ENCODE measurements at places on chromosomes 16 and 17.

DNA sequence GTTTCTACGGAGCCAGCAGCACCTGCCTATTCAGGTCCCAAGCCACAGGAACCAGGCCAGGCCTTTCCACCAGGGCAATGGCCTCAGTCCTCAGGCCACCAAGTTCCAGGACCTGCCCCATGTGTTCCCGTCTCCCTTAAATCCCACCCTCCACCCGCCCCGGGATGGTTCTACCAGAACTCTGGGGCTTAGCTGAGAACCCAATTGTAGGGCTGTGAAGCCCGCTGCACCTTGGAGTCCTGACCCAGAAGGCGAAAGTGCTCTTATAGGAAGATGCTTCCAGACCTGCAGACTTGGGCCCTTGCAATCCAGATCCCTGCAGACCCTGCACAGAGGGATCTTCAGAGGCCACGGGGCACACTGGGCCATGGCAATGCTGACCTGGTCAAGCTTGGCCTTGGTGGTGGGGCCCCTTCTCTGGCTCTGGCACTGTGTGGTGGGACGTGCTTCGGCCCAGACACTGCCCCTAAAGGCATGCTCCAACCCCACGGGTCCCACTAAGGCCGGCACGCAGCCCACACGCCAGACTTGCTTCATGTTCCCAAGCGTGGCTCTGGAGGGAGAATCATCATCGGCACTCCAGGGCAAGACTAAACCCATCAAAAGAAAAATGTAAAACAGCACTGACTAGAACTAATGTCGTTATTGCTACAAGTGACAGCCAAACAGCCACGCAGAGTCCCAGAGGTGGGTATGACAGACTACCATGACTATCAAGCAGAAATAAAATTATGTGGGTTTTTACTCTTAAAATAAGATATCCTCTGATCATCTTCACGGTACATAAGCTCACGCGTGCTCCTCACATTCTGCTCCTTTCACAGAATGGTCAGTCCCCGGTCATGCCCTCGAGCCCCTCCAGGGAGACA is 41.3 kb upstream of the ATP2A3 start:
- no peak for DNase-seq

DNA sequence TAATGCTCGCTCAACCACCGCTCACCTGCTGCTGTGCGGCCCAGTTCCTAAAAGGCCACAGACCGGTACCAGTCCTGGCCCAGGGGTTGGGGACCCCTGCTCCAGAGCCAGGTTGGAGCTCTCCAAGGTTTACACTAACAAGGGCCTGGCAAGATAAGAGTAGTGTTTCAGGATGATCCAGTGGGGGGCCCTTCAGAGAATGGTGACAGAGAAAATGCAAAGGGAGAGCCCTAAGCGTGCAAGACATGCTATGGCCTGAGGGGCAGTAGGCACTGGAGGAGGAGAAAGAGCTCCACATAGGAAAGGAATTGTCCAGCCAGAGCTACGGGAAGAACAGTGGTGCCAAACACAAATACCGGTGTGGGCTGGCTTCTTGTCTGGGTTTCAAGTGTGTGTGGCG is 233.4 kb downstream of the STX8 start:
- DNase-seq: no peak

- DNase-seq: no peak
Observed at GRCh38 chr17:5877366-5877765, 192.8 kb upstream of the WSCD1 start.

DNA sequence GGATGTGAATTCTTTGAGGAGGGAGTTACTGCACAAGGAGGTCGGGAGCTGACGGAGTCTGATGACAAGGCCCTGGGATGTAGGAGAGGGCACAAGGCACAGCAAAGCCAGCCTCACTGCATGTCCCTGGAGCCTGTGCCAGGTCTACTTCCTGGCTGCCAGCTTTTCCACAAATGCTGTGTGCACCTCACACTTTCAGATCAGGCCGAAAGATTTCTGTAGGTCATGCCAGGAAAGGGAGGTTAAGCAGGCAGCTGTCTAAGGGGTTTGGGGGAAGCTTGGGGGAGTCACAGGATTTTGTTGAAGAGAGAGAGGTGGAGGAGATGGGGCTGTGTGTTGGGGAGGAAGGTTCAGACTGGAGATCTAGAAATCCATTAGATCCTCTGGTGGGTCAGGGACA is 792.5 kb downstream of the KCNJ18 start:
- no peak for DNase-seq

DNA sequence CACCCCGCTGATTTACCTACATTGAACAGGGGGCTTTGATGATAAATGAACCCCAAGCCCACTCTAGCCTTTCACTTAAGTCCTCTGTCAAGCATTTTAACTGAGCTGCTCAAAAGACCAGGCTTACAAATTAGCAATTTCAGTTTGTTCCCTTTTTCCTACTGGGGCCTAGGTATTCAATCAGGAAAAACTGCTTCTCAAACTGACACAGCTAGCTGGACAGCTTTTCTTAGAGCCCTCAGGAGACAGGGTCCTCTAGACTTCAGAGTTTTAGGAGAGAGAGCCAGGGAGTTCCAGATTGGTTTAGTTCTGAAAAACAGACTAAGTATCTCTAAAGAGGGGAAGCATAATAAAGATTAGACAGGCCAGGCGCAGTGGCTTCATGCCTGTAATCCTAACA is 6.2 kb upstream of the HEXIM2 start:
- DNase-seq: no peak

DNA sequence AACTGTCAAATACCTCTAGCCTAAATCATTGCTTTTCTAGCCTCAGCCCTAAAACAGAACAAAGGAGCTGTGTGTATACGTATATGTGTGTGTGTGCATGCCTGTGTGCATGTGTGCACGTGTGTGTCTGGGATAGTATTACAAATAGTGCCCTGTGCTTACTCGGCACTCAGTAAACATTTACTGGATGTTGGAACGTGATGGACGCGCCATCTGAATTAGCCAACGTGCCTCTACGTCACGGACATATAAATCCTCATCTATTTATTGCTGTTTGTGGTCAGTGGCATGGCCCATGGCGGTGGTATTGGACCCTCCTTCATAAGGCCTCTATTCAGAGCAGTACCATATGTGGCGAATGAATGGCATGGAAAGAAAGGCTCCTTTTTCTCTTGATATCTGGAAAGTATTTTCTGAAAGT is 37.5 kb downstream of the WWP2 start:
- peak; percentile 49 for DNase-seq

- no peak for DNase-seq
Observed at GRCh38 chr16:87044829-87045228, 272.4 kb downstream of the C16orf95 start.

- peak; percentile 72 for DNase-seq
Observed at GRCh38 chr17:21452377-21453143, 76.4 kb downstream of the KCNJ12 start.

- DNase-seq: no peak
Observed at GRCh38 chr16:2987833-2988232, 7.6 kb upstream of the PKMYT1 start.

- peak; percentile 21 for DNase-seq
Observed at GRCh38 chr17:14805348-14805747, 459.8 kb downstream of the PMP22 start.

- DNase-seq: no peak
Observed at GRCh38 chr17:18181358-18181757, 2.3 kb upstream of the ALKBH5 start.

DNA sequence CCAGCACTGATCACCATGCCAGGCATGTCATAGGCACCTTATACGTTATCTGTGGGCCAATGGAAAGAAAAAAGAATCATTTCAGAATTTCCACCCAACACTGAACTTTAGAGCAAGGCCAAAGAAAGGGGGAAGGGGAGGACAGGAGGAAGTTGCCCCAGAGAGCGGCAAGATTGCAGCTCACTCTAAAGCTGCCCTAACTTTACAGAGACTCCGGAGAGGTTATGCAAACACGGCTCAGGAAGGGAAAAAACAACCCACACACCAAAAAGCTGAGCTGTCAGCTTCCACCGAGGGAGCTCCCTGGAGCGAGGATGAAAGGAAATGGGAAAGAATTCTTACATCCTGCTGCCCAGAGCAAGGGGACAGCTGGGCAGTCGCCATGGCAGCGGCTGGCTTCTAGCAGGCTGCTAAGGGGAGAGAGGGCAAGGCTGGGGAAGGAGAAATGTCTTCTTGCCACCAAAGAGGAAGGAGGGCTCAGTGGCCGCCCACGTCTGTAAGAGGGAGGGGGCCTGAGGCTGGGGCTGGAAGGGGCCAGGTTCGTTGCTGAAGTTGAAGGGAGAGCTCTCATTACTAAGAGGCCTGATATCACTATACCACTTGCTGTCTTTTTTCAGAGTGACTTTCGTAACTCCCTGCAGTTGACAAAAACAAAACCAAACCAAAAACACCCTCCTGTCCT is 18.2 kb downstream of the COTL1 start:
- DNase-seq: peak; percentile 71

GRCh38 chr17:7587420-7588151 is 2.3 kb downstream of the SOX15 start:
- no peak for DNase-seq

GRCh38 chr17:42424991-42425610 is 2.0 kb upstream of the CAVIN1 start:
- DNase-seq: no peak

GRCh38 chr17:4676791-4677190 is 27.1 kb downstream of the PELP1 start:
- DNase-seq: no peak

GRCh38 chr17:43669971-43670644 is 8.4 kb upstream of the MEOX1 start:
- DNase-seq: no peak

DNA sequence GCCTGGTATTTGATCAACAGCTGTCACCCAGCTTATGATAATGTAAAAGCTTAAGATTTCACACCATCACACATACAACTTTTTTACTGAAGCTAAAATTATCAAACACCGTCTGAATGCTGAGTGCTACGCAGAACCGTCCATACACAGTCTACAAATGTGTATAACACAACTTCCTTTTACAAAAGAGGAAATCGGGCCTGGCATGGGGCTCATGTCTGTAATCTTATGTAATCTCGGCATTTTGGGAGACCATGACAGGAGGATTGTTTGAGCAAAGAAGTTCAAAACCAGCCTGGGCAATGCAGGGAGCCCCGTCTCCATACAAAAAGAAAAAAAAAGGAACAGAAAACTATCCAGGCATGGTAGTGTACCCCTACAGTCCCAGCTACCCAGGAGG is 19.6 kb upstream of the QRICH2 start:
- DNase-seq: peak; percentile 20

DNA sequence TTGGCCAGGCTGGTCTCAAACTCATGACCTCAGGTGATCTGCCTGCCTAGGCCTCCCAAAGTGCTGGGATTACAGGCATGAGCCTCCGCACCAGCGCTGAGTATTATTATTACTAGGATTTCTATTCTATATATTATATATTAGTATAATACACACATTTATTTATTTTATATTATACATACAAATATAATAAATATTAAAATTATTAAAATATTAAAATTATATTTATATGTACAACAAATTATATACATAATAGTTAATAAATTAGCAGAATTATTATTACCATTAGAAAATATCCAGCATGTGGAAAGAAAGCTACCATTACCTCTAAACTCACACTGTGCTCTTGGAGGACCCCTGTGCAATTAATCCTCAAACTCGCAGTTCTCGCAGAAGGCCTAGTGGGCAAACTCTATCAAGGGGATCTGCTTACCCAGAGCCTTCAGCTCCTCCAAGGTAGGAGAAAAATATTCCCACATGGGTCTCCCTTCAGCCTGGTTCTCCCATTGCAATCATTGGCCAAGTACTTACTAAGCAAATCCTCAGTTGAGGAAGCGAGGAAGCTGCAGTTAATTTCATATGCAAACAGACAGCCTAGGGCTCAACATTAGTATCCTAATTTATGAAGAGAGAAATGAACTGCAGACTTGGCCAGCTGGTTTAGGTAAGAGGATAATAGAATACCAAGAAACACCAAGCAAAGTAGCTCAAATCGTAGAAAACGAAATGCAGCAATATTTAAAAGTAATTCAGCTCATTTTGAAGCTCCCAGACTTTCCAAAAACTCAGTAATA is 241.4 kb upstream of the IRX5 start:
- no peak for DNase-seq

DNA sequence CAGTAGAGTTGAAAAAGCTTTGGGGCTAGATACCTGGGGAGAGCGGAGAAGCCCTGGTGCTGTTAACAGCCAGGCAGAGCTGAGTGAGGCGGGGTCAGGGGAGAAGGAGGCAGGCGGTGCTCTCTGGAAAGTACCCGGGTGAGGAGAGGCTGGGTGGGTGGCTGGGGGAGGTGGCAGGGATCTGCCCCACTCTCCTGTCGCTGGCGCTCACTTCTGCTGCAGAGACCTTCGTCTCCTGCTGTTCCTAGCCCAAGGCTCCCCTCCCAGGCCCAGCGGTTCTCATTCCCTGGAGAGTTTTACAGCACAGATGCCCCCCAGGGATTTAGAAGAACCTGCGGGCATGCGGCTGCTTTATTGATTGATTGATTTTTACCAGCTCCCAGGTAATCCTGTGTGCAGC is 302.8 kb downstream of the IRF8 start:
- no peak for DNase-seq

GRCh38 chr16:67028167-67028695 is 718 bp upstream of the CBFB start:
- no peak for DNase-seq

GRCh38 chr17:82659886-82660285 is 11.6 kb upstream of the WDR45B start:
- no peak for DNase-seq

- DNase-seq: no peak
Observed at GRCh38 chr17:7883781-7884386, 4.7 kb upstream of the CHD3 start.

- DNase-seq: peak; percentile 35
Observed at GRCh38 chr16:68590201-68590994, 51.3 kb downstream of the ZFP90 start.

GRCh38 chr17:80663781-80664206 is 119.2 kb downstream of the RPTOR start:
- DNase-seq: no peak

GRCh38 chr17:9239246-9239792 is 218.0 kb downstream of the NTN1 start:
- DNase-seq: no peak

- DNase-seq: no peak
Observed at GRCh38 chr17:3828151-3828851, 17.7 kb downstream of the NCBP3 start.

DNA sequence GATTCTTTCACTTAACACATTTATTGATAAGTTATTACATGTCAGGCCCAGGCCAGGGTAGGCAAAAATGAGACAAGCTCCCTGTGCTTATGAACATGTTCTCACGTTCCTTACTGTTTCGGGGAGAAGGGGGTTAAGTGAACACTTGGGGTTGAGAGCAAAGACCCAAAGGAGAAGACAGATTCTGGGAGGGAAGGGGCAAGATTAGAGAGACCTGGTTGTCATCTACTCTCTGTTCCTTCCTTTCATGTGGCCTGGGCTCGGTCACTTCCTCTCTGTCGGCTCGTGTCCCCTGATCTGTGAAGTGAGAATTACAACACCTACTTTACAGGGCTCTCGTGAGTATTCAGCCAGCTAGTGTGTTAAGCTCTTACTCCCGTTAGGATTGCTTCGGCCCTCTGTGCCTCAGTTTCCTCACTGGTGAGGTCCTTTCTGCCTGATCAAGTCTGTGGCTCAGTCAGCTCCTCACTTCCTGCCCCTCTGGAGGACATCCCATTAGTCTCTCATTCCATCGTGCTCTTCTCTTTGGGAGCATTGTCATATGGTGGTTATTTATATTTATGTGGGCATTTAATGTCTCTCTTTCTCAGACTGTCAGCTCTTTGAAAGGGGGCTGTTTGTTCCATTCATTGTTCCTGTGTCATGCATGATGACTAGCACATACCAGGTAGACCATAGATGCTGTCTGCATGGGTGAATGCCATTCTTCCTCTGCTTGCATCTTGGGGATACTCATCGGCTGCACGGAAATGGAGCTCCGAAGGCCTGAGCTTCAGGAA is 38.9 kb downstream of the PLCG2 start:
- no peak for DNase-seq

Data from globus pallidus (tissue), 1 donor.